ENCODE measurements at places on chromosomes 1 and 21.

DNA sequence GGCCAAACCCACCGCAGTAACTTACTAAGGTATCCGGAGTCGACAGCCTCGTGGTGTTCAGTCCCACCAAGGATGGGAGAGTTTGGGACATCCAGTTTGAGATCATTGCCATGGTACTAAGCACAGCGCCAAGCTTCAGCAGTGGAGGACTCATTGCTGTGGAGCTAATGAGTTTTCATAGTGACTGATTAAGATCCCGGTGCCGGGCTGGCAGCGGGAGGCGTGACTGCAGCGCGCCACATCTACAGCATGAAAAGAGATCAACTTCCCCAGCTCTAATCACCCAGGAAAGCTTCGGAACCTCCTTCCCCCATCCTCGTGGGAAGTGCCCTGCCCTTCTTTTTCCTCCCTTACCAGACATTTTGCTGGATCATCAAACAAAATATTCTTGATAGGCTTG, 149.9 kb downstream of the OLFM3 start:
- no peak for DNase-seq

GRCh38 chr1:186519982-186520381, 59.1 kb upstream of the PDC start:
- no peak for DNase-seq

GRCh38 chr1:244843148-244843978, 7.9 kb downstream of the COX20 start:
- DNase-seq = no peak

DNA sequence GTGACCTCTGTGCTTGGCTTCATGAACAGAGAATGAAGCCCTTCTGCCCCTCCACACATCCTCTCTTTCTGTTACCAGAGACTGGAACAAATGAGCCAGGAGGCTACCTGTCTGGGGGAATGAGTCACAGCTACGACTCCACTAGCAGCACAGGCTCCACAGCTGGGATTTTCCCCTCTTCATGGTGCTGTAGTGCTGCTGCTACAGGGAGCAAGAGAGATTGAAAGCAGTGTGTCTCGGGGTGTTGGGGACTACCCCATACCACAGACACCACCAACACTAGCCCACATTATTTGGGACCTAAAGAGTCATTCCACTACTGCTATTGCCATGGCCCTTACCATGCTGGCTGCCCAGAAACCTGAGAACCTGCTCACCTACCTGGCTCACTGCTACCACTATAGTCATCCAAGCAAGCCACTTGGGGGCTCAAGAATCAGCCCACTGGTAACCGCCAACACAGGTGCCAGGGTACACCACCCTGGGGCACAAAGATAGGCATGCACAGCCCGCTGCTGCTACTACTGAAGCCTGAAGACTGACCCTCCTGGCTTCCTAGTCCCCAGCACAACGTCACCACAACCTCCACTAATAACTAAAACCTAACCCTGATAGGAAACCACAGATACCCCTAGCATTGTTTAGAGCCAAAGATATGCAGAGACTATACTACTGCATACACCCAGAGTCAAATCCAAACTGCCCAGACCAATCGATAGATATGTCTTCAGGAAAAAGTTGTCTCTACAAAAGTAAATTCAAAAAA, 17.7 kb downstream of the CD1E start:
- DNase-seq = no peak

GRCh38 chr1:77489910-77490309, 192.5 kb downstream of the ZZZ3 start:
- DNase-seq = peak; percentile 47

DNA sequence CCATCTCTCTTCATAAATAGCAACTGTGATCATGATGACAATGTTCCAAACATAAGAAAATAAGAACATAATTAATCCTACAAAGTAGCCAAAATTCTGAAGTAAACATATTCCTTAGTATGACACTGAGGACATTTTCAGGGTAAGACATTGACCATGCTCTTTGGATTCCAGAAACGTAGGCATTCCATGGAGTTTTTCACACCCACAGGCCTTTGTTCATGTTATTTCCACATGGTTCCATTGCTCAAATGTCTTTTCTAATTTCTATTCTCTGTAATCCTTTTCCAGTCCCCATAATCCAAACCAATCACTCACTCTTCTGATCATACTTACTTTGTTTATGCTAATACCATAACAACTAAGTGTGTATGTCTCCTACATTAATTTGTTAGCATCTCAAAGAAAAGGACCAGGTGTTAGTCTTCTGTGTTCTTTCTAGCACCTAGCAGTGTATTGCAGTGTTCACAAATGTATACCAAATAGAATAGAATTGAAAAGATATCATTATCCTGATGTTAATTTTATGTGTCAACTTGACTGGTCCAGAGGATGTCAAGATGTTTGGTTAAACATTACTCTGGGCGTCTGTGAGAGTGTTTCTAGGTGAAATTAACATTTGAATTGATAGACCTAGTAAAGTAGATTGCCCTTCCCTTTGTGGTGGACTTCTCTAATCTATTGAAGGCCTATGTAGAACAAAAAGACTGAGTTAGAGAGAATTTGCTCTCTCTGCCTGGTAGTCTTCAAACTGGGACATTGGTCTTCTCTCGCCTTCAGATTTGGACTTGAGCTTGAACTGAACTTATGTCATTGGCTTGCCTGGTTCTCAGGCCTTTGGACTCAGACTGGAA, 516.6 kb downstream of the PTPRC start:
- peak; percentile 28 for DNase-seq

- DNase-seq = peak; percentile 56
These were observed 24.2 kb upstream of the NPPB start for GRCh38 chr1:11882814-11883538.

- no peak for DNase-seq
These were observed 612.5 kb downstream of the MATN1 start for GRCh38 chr1:30110846-30111245.

DNA sequence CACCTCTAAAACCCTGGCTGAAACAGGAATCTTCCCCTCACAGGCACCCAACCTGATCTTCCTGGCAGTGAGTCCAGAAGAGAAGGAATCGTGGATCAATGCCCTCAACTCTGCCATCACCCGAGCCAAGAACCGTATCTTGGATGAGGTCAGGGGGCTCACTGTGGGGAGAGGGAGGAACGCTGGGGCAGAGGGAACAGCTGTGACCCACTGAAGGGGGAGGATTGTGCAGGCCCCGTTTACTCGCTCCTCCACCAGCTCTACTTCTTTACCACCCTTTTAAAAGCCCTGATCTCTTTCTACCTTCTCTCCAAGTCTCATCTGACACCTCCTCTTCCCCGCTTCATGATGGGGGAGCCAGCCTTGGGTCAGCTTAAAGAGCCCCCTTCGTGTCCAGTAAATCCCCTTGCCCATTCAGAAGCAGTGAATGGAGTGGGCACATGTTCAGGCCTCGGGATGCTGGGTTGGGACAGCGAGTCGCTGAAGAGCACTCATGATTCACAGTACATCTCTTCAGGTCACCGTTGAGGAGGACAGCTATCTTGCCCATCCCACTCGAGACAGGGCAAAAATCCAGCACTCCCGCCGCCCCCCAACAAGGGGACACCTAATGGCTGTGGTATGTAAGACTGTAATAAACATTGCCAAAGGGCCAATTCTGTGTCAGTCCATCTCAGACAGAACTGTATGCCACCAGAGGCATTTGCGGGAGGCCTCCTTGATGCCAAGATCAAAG, 7.3 kb downstream of the PLEKHO1 start:
- no peak for DNase-seq

DNA sequence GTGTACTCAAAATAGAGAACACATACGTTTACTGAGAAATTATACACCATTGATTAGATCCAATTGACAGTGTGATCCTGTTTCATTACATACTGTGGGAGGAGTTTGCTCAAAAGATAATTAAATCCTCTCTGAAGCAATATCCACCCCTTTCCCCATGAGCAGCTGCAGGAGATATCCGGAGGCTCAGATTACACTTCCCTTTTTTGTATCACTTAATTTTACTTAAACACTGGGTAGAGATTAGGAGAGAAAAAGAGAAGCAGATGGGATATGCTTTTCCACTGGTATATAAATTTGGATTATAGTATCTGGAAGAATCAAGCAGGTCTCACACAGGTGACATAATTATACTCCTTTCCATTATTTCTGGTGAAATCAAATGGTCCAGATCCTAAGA, 333.3 kb upstream of the ZRANB2 start:
- no peak for DNase-seq

DNA sequence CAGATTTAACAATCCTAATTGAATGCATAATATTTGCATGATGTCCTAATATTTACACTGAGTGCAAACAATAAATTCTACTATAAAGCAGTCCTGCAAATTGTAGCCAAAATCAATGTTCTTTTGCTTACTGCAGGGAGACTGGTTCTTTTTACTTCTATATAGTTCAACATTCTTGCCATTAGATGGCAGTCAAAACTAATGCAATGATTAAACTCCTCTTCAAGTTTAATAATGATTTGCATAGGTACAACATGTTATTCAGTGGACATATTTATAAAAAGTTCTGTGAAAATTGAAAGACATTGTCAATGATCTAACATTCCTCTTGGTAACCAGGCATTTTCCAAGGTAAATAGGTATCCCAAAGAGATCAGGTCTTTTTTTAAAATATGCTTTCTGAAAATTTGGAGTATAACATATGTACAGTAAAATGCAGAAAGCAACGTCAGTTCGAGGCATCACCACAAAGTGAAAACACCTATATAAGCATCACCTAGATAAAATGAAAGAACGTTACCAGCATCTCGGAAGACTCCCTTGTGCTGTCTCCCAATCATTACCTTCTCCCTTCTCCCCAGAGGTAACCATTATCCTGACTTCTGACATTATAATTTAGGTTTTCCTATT, 9.8 kb upstream of the FNBP1L start:
- no peak for DNase-seq

DNA sequence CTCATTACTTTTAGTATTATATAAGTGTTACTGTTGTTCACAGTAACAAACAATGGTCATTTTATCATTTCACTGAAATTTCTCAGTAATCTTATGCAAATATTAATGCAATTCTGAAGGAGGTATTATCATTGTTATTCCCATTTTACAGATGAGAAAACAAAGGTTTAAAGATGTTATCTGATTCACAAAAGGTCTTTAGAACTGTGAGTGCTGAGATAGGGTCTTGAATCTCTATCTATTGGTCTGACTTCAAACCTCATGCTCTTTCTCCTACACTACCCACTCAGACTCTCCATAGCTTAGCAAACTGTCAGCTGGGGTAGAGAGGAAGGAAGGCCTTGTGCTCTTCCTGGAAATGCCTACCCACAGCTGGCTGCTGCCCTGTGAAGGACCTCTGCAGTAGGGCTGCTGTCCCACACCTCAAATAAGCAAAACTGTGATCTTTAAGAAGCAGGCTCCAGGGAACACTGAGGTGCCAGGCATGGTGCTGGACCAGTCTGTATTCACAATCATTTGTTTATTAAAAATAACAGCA, 6.2 kb upstream of the OSCP1 start:
- DNase-seq = no peak

DNA sequence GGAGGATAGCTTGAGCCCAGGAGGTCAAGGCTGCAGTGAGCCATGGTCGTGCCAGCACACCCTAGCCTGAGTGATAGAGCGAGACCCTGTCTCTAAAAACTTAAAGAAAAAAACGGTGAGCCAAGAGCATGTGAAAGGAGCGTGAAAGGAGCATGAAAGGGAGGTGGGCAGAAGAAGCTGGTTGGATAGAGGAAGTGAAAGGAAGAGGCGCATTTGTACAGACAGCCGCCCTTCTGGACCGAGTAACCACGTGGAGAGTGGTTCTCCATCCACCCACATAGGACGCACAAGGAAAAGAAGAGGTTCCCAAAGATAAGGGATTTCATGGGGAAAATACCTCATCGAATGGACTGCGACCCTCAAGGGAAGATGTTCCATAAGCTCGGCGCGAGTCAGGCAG, 60.4 kb upstream of the IFNAR2 start:
- DNase-seq = no peak

DNA sequence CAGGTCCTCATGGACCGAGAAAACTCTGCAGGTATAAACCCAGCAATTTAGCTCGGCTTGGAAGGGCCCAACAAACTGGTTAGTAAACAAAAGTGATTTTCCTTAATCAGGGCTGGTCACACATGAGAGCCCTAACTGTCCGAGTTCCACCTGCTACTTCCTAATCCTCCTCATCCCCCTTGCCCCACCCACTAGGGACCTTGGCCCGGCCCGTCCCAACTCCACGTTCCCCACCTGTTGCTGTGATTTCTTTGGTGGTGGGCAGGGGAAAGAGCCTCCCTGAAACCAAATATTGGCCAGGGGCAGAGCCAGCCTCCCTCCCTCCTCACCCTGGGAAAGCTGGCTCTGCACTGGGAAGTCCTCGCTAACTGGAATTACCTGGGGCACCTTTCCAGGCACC, 304.2 kb upstream of the PROX1 start:
- DNase-seq = no peak

DNA sequence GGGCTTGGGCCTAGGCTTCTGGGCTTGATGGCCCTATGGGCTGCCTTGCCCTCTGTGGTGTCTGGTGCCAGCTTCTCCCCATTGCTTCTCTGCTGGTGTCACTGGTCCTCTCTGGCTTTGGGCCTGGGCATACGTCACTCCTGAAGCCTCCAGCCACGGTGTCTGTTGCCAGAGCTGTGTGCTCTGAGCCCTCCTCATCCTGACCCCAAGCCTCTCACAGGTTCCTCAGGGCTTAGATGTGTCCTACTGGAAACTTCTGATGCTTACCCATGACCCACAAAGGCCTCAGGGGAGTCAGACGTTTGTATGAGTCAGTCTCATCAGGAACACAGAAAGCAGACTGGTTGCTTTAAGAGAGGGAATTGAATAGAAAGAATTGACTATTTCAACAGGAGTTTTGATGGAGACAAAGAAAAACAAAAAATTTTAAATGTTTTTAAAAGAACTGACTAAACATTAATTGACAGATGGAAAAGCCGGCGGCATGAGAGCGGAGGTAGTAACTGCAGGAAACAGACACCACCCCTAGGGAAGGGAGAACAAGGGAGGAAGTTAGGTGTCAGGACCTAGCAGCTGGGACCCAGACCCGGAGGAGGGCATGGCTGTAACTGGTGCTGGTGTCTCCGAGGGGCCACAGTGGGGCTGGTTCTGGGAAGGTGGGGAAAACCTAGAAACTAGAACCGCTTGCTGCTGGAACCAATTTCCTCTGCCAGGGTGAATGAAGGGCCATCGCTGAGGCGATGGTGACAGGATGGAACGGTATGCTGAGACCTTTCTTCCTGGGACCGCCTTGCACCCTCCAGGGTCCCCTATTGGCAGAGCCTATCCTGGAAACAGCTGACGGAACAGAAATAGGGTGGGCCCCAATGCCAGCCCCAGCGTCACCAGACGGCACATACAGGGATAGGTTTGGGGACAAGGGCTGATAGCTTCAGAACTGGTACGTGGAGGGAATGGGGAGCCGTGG, 40.0 kb upstream of the CITED4 start:
- DNase-seq = no peak

- DNase-seq = no peak
These were observed 68.7 kb downstream of the MORN1 start for GRCh38 chr1:2322581-2323211.

Data from NT2/D1 (cell line).